CD4-positive, alpha-beta memory T cell (primary cell): ENCODE measurements at places on chromosomes 3 and 15.

GRCh38 chr3:134326760-134327593, 47.3 kb downstream of the AMOTL2 start:
- DNase-seq = no peak

- DNase-seq = no peak
Measured at GRCh38 chr3:159898147-159898546, 90.5 kb upstream of the IL12A start.

DNA sequence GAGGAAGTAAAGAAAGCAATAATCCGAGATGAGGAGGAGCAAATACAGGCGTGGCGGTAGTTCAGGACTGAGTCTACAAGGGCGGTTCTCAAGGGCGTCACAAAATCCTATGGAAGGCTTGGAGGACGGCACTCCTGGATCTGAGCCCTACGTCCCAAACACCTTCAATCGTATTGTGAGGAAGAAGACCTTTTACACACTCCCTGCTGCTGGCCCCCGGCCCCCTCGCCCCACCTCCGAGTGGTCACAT, 747 bp downstream of the PLD1 start:
- no peak for DNase-seq

DNA sequence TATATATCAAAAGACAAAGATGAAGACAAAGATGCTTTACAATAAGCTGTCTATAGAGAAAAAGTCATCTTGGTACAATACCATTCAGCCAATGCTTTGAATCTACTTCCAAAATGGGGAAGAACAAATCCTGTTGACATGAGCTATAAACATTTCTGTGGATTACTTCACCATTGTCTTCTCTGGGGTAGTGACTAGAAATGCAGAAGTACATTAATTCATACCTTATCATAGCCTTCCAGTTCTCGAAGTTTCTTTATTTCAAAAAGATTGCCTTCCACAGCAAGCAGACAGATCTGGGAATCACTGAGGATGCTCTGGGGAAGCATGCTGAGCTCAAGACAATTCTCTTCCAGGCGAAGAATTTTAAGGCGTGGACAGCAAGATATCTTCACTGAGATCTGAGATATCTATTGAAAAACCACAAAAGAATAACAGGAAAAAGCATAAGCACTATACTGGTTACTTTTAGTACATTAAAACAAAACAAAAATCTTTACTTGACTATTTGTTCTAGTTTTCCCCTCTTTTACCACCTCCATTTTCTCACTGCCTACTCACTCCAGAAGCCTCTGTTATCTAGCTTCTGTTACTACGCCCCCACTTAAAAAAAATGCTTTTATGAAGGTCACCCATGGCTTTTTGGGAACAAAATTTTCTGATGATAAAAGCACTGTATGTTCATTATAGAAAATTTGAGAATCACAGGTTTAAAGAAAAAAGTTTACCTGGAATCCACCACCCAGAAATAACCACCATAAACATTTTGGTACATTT, 3.6 kb downstream of the LRRC57 start:
- DNase-seq = no peak

GRCh38 chr15:90924375-90924774, 8.0 kb downstream of the HDDC3 start:
- DNase-seq = no peak

GRCh38 chr3:40451551-40451950, 5.6 kb upstream of the RPL14 start:
- DNase-seq = no peak

DNA sequence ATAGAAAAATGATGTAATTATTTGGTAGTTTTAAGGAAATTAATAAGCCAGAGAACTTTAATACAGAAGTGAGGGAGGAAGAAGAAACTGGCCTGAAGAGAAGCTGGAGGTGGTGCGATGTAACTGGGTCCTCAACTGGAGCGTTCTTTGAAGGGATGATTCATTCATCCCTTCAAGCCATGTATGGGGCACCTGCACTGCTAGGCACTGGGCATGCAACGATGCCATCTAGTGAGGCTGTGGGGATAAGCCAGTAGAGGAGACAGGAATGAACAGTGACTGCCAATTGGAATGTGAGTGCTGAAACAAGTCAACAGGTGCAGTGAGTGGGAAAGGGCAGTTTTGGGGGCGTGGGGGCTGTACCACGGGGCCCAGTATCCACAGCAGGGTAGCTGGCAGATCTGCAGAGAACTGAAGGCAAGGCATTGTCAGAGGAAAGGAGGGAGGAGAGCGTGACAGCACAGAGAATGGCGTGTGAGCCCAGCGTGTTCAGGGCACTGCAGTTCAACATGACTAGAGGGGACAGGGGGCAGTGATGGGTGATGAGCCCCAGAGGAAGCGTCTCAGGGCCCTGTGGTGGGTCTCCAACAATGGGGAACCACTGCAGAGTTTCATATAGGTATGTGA, 3.8 kb upstream of the KIF23 start:
- DNase-seq = no peak

- no peak for DNase-seq
Measured at GRCh38 chr3:66362541-66362941, 138.3 kb downstream of the LRIG1 start.

- no peak for DNase-seq
Measured at GRCh38 chr15:71048913-71049675, 66.2 kb upstream of the THSD4 start.

DNA sequence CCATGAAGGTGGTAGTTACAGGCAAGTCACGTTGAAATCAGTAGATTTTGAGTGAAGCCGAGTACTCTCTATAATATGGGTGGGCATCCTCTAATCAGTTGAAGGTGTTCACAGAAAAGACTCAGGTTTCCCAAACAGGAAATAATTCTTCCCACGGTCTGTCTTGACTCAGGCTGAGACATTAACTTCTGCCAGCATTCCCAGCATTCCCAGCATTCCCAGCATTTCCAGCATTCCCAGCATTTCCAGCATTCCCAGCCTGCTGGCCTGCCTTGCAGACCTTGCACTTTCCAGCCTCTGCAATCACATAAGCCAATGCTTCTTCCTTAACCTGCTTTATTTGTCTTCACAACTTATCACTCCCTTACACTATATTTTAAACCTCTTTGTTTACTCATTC, 542.3 kb upstream of the ROBO2 start:
- no peak for DNase-seq
